ENCODE measurements at places on chromosomes 1 and 21.

- DNase-seq: no peak
Observed at GRCh38 chr1:246418565-246419312, 88.3 kb downstream of the SMYD3 start.

DNA sequence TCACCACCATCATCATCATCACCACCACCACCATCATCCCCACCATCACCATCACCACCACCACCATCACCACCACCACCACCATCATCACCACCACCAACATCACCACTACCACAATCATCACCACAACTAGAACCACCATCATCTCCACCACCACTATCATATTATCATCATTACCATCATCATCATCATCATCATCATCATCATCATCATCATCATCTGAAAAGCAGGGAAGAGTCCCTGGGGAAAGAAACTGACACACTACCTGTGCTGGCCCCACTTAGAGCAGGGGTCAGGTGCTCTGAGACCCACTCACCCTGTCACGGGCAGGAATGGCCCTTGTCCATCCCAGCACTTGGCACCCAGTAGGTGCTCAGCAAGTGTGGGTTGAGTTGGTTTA, 104.9 kb upstream of the IFFO2 start:
- DNase-seq: no peak

- no peak for DNase-seq
Observed at GRCh38 chr1:5990913-5991312, 1.3 kb downstream of the NPHP4 start.

- DNase-seq: peak; percentile 79
Observed at GRCh38 chr1:169348383-169349036, 19.1 kb downstream of the NME7 start.

DNA sequence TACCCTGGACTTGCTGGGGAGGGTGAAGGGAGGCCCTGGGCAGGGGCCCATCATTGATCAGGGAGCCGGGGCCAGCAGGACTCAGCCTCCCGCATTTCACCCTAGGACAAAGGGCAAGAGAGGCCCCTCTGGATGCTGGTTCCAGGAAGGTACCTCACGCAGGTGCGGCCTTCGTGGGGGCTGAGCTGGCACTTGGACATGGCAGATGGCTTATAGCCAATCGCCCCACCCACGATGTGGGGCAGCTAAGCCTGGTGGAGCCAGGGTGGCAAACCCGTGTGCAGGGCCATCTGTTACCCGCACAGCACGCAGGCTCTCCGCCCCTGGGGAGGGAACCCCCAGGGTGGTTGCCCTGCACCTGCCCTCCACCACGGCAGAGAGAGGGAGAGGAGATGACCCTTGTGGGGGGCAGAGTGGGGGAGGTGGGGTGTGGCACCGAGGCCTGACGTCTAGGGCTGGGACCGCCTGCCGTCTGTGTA, 2.5 kb downstream of the TFF3 start:
- DNase-seq: no peak

DNA sequence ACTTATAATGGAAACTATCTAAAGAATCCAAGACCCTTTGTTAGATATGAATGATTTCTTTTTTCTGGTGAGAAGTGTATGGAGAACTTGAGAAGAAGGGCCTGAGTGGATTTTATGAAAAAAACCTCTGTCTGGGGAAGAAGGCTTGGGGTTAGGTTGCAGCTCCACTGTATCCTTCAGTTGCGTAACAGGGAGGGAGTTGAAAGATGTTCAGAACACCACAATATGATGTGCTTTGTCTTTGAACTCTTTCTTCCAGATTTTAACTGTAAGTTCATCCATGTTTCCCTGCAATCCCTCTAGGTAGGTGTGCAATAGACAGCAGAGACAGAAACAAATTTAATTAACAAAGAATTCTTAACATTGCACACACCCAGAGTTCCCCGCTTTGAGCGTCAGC, 125.8 kb upstream of the NFIA start:
- DNase-seq: no peak

GRCh38 chr1:1128454-1129139, 12.7 kb upstream of the C1orf159 start:
- DNase-seq: no peak

DNA sequence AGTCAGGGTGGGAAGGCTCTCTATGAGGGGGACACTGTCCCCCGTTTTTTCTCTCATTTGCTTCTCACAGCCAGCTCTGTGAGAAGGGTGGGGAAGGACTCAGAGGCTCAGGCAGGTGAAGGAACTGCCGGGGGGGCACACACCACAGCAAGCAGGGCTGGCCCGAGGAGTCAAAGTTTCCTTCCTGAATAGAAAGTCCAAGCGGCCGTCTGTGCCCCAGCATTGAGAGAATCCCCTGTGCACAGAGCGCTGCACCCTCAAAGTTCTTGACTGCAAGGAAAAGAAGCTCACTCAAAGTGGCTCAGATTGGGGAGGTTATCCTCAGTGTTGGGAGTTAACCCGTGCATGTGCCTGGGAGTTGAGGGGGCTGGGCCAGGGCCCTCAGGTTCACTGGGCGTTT, 145.2 kb upstream of the AJAP1 start:
- DNase-seq: no peak

GRCh38 chr1:219058891-219059820, 114.5 kb upstream of the LYPLAL1 start:
- DNase-seq: no peak

DNA sequence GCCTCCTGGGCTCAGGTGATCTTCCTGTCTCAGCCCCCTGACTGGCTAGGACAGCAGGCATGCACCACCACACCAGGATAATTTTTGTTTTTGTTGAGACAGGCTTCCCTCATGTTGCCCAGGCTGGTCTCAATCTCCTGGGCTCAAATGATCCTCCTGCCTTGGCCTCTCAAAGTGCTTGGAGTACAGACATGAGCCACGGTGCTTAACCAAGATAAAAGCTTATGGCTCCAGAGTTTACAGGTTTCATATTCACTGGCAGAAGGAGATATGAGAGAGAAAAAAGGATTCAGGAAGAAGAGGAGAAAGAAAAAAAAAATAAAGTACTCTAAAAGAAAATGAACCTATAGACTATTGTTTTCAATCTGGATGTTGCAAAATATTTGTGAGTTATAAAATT, 748.8 kb upstream of the NCAM2 start:
- DNase-seq: no peak

DNA sequence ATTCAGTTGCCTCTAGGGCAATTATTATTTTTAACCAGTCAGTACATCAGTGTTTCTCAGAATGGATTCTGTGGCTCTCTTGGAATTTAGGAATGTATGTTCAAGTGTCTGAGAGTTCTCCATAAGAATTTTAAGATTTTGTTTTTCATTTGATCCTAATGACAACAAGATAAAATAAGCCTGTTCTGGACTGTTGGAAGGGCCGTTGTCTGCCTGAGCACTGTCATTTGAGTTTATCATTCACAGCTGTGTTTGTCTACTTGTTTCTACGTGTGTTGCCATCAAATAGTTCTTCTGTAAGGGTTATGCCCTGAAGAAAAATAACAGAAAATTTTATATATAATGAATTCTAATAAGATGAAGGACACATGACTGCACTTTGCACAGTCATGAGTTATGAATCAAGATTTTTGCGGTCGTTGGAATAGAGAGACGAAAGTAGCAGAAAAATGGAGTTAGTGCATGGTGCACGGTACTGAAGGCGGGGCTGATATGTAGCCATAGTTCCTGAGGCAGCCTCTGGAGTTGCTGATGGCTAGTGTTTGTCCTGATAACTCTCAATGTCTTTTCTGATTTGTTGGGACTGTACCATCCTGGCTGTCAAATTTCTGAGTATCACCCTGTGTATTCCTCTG, 92.5 kb downstream of the NOS1AP start:
- no peak for DNase-seq

DNA sequence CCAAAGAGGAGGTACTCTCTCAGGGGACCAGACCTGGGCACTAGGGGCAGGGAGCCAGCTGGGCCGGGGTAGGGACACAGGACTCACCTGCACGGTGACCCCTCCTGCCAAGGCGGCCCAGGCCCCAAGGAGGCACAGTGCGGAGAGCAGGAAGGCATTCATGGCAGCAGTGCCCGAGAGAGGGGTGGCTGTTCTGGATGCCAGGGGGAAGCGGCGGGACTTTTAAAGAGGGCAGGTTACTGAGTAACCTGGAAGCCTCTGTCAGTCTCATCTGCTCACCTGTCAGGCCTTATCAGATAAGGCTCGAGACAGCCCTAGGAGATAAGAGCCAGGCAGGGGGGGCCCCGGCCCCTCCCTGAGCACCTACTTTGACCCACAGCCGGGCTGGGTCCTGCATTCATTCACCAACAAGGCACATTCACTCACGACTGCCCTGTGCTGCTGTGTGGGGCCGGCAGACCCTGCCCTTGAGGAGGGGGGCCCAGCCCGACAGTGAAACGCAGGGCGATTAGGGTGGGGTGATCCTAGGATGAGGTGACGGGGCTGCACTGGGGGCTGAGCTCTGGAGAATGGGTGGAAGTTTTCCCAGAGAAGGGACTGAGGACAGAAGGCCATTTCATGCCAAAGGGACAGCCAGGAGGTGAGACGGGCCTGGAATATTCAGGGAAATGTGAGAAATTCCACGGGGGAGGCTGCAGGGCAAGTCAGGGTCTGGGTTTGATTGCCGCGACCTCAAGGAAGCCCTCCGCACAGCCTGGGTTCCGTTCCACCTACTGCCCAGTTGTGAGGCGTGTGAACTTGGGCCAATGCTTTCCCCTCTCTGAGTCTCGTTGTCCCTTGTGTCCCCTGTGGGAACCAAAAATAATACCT, at the start of gene GUCA2A:
GUCA2A (minus strand) TSS at position 195 of the 870 bp plus-strand sequence; CDS start at position 162, 33 bp downstream.
- no peak for DNase-seq

DNA sequence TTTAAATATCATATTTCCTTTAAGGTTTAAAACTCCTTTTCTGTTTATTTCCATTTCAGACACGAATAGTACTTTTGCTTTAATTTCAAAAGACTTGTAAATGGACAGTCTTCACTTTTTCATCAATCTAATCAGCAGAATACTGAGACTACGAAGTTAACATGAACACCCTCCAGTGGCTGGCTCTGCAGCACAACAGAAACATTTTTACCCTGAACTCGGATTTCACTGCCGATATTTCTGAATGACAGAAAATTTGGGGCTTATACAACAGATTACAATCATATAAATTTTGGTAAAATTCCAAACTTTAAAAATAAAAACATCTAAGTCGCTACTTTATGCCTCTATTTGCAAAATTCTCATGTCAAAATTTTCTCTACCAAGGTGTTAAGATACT, 86.2 kb downstream of the AKT3 start:
- no peak for DNase-seq

DNA sequence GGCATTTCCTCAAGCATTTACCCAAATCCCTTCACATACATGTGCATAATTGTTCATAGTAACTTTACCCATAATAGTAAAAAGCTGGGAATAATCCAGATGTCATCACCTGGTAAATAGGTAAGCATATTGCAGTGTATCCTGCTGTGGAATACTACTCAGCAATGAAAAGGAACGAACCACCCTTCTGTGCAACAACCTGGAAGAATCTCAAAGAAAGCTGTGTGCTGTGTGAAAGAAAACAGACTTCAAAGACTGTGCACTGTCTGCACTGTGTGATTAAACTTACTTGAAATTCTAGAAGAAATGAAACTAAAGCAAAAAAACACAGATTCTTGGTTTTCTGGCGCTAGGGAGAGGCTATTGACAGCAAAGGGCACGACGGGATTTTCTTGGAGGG, 13.5 kb downstream of the TFF2 start:
- DNase-seq: no peak

DNA sequence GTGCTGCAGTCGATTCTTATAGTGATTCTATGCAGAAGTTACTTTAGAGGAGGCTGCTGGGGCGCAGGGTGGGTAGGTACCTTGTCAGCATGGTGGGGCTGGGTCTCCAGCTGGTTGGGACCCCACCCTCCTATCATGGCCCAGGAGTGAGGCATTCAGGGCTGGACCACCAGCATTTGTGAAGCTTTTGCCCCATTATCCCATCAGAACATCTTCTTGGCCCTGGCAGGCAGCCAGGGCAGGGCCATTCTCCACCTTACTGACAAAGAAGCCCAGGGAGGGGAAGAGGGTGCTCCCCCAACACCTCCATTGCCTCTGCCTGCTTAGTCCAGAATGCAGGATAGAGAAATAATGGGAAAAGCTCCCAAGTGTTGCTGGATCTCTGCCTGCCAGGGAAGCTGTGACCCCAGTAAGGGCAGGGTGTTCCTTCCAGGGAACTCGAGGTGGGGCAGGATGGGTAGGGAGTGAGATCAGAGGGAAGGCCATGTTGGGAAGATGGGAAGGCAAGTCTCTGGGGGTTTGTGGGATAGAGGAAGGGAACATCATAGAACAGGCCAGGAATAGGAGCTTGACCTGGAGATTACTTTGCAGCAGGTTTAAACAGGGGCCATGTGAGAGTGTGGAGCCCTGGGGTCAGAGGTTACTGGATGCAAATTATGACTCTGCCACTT, 16.2 kb upstream of the SLC2A1 start:
- DNase-seq: peak; percentile 69

GRCh38 chr1:81493102-81493869, 307.4 kb upstream of the ADGRL2 start:
- no peak for DNase-seq

DNA sequence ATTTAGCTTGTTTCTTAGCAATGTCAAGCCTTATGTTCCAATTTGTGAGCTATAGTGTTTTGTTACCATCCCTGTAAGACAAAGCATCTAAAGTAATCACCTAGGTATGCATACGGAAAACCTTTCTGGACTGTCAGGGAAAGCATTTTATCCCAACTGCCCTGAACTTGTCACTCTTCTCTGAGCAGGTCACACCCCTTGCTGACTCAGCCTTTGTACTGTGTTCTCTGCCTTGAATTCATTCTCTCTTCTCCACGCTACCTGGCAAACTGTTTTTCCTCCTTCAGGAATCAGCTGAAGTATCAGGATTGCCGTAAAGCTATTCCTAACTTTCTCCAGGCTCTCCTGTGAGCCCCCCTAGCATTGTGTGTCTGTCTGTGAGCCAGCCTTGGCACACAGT, 54.2 kb downstream of the PBX1 start:
- DNase-seq: no peak

DNA sequence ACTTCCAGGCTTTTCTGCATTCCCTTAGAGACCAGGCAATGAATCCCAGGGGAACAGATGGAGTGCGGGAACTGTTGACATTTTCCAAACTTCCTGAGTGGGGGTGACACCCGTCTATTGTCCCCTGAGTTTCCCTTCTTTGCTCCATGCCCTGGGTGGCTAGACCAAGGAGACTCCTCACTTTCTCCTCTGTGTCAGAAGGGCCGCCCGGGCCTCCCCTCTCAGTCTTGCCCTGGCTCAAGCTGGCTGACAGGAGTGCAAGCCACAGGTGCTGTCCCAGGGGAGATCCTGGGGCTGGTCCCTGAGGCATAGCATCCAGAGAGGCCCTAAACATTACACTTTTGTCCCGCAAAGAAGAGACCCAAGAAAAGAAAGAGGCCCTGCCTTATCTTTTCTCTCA, 62.8 kb downstream of the DDX20 start:
- no peak for DNase-seq

GRCh38 chr1:185419718-185420117, 102.7 kb upstream of the IVNS1ABP start:
- no peak for DNase-seq
